ENCODE measurements at places on chromosomes 7 and 10.

- peak; percentile 81 for DNase-seq
These were observed 96.9 kb downstream of the SORBS1 start for GRCh38 chr10:95464280-95464679.

GRCh38 chr10:88094795-88095194 is 231.4 kb downstream of the PTEN start:
- no peak for DNase-seq

- DNase-seq = no peak
These were observed 722.6 kb downstream of the GATA3 start for GRCh38 chr10:8776926-8777622.

DNA sequence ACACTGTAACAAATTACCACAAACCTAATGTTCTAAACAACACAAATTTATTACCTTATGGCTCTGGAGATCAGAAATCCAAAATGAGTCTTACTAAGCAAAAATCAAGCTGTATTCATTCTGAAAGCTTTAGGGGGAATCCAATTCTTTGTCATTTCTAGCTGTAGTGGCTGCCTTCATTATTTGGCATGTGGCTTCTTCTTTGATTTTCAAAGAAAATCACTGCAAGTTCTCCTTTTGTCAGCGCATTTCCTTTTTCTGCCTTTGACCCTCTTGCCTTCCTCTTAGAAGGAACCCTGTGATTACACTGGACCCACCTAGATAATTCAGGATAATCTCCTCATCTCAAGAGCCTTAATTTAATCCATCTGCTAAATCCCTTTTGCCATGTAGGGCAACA is 36.9 kb downstream of the ZPBP start:
- no peak for DNase-seq

- no peak for DNase-seq
These were observed 35.5 kb upstream of the NCAPG2 start for GRCh38 chr7:158740013-158740656.

- DNase-seq = peak; percentile 65
These were observed 262.1 kb downstream of the ATRNL1 start for GRCh38 chr10:115355162-115355760.

- no peak for DNase-seq
These were observed 114.4 kb upstream of the NEBL start for GRCh38 chr10:21011433-21012018.

GRCh38 chr10:30804478-30805055 is 175.0 kb upstream of the LYZL2 start:
- DNase-seq = no peak

- DNase-seq = no peak
These were observed 124.5 kb downstream of the SEMA3E start for GRCh38 chr7:83524277-83525075.

- DNase-seq = no peak
These were observed 24.7 kb downstream of the EN2 start for GRCh38 chr7:155482511-155483183.

GRCh38 chr10:43389867-43390266 is 18.4 kb downstream of the FXYD4 start:
- DNase-seq = no peak

GRCh38 chr7:1516586-1517251 is 12.5 kb upstream of the INTS1 start:
- DNase-seq = no peak

- no peak for DNase-seq
These were observed 23.4 kb downstream of the CAMK2G start for GRCh38 chr10:73850863-73851461.

GRCh38 chr10:11153766-11154165 is 136.1 kb downstream of the CELF2 start:
- peak; percentile 7 for DNase-seq

DNA sequence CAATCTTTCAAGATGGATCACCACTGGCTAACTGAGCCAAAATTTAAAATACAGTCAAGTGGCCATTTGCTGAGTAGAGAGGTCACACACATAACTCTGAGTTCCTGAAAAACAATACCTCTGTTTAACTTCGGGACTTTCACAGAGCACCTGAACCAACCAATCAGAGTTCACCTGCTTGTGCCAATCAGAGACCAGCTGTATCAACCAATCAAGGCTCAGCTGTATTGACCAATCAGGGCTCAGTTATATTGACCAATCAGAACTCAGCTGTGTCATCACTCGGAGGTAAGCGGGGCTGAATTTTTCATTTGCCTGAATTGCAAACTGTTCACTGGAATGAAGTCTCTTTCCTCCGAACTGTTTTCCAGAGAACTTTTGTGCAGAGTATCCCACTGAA is 10.0 kb upstream of the CPXM2 start:
- DNase-seq = no peak

- no peak for DNase-seq
These were observed 55.0 kb downstream of the KAT6B start for GRCh38 chr10:74881253-74881884.

DNA sequence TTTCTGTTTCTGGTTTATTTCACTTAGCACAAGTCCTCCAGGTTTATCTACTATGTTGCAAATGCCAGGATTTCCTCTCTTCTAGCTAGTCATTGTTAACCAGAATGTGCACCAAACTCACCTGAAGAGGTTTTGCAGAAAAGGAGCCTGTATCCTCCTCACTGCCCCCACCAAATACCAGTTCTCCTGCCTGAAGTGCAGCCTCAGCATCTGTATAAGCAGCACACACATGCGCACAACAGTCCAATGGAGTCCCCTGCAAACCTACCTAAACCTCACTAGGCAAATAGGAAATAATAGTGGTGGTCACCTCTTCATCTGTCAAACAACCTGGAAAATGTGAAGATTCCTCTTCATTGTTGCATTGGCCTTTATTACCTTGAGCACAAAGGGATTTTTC is 237.8 kb downstream of the PAXIP1 start:
- no peak for DNase-seq

- DNase-seq = no peak
These were observed 162.0 kb upstream of the MGMT start for GRCh38 chr10:129305046-129305445.

GRCh38 chr10:33094263-33095051 is 136.4 kb upstream of the ITGB1 start:
- DNase-seq = no peak

DNA sequence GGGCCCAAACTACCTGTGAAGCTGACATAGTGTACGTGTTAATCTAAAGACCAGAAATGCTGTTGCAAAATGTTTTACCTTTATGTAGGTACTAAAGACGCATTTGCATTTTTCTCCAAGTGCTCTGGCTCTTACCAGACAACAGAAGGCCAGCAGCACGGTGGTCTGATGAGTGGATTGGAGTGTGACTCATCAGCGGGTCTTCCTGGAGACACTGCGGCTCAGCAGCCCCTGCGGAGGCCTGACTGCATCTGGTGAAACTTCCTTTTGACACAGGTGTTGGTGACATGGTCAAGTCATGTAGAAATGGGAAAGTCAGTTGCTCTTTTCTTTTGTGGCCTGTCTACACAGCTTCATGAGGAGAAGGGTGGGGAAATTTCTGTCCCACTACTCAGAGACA is 723.6 kb downstream of the INHBA start:
- DNase-seq = no peak

GRCh38 chr10:24449321-24449740 is 240.4 kb downstream of the KIAA1217 start:
- DNase-seq = no peak

- DNase-seq = no peak
These were observed 181.9 kb downstream of the USP6NL start for GRCh38 chr10:11429439-11430052.

DNA sequence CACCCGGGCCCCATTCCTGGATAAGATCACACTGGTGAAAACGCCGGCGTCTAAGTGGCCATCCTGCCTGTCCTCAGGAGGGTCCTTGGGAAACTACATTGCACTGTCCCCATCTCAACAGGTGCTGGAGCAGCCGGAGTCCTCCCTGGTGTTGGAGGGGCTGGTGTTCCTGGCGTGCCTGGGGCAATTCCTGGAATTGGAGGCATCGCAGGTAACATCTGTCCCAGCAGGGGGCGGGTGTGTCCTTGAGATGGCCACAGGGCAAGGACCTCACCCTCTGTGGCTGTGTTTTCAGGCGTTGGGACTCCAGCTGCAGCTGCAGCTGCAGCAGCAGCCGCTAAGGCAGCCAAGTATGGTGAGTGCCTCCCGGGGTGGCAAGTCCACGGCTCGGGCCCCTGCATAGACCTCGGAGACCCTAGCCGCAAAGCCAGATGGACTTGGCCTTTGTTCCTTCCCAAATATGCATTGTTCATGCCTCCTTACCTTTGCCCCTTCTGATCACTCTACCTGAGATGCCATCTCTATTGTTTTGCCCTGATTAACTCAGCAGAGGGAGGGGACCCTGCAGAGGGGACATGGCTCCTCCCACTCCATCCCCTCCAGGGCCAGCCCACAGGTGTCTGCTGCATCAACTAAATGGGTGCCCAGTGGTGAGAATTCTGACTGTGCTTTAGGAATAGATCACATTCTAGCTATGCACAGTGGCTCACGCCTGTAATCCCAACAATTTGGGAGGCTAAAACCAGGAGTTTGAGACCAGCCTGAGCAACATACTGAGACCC is 23.8 kb downstream of the ELN start:
- DNase-seq = peak; percentile 43

- no peak for DNase-seq
These were observed 13.4 kb downstream of the STEAP1B start for GRCh38 chr7:22486597-22486996.
